Vagina (tissue), 2 donors: ENCODE measurements at places on chromosomes 1 and 21.

DNA sequence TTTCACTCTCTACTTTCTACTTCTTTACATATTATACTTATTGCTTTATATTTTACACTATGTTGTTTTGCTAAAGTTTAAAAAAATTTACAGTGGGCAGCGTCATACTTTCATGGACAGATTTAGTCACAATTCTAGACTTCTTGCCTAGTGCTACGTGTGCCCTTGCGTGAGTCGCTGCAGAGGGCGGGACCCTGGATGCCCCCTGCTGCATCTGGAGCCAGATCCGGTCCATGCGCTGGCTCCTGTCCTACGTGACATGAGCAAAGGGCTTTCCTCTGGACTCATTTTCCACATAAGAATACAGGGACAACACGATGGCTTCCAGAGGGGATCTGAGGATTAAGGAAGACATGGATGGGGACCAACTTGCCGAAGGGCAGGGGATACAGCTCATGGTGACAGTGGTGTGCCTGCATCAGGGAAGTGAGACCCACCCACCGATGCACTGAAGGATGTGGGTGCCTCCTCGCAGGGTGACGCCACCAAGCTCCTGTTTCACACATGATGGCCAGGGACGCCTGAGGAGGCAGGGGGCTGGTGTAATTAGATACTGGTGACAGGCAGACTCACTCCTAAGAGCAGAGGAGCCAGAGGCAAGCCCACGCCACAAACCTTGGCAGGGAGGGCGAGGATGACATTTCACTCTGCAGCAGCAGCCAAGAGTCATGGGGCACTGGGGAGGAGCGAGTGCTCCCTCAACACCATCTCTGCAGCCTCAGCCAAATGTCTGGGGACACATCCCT is 86.6 kb downstream of the DMRTB1 start:
- DNase-seq, result no peak

- no peak for DNase-seq
These were observed 75.9 kb downstream of the VWA5B1 start for GRCh38 chr1:20366463-20367115.

DNA sequence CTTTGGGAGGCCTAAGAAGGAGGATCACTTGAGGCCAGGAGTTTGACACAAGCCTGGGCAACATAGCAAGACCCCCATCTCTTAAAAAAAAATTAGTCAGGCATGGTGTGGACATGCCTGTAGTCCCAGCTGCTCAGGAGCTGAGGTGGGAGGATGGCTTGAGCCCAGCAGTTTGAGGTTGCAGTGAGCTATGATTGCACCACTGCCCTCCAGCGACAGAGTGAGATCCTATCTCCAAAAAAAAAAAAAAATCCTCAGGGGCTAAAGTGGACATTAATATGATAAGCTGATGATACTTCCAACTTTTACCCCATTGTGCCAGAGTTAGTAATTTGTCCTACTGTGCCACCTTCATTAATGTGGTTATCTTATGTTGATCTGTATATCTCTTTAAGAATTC is 327.8 kb upstream of the FMN2 start:
- no peak for DNase-seq

- DNase-seq, result no peak
These were observed 21.1 kb upstream of the ADGRB2 start for GRCh38 chr1:31785020-31785946.

- no peak for DNase-seq
These were observed 294.9 kb upstream of the ADGRL2 start for GRCh38 chr1:81505831-81506230.

GRCh38 chr1:203480525-203481084 is 5.0 kb downstream of the PRELP start:
- DNase-seq, result no peak

GRCh38 chr1:4494558-4494957 is 159.9 kb upstream of the AJAP1 start:
- DNase-seq, result no peak

- no peak for DNase-seq
These were observed 120.7 kb downstream of the ITSN1 start for GRCh38 chr21:33762803-33763581.

DNA sequence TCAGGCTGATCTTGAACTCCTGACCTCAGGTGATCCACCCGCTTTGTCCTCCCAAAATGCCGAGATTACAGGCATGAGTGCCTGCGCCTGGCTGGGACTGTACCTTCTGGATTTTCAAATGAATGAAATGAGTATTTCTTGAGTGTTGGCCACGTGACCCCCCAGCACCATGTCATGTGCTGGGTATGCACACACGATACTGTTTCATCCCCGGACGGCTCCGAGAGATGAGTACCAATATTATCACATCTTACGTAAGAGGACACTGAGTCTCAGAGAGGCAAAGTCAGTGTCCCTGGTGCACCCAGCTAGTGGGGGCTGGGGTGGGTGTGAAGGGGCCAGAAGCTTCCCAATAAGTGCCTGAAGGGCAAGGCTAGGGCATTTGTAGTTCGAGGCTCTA is 780 bp upstream of the CROCC start:
- no peak for DNase-seq

DNA sequence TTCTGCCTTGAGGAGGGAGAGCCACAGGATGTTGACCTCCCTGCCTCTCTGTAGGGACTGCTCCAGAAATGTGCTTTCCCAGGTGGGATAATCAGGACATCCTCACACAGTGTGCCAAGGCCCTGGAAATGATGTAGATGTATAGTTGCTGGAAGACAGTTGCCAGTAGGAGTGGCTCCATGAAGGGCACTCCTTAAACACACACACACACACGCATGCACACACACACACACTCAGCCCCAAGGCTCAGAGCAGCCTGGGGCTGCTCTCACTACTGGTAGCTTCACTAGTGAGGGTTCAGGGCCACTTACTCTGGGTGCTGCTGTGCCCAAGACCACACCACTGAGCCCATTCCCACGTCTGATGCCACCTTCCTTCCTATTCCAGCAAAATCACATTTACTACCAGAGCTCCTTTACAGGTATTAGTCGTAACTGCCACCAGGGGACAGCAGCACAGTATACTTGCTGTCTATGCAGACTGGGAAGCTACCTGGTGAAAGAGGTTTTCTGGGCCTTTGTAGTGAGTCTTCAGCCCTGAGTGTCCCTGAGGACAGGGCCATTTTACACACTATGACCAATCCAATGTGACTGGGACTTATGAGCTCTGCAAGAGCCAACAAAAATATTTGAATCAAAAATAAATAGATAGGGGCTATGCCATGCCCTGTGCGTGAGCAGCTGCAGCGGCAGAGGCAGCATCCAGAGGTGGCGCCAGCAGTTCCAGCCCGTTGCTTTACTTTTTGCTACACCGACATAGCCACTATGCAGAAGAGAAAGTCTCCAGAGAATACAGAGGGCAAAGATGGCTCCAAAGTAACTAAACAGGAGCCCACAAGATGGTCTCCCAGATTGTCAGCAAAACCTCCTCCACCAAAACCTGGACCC is 15.0 kb downstream of the CRNN start:
- DNase-seq, result no peak

GRCh38 chr1:205976708-205977401 is 26.3 kb downstream of the RAB7B start:
- DNase-seq, result no peak

DNA sequence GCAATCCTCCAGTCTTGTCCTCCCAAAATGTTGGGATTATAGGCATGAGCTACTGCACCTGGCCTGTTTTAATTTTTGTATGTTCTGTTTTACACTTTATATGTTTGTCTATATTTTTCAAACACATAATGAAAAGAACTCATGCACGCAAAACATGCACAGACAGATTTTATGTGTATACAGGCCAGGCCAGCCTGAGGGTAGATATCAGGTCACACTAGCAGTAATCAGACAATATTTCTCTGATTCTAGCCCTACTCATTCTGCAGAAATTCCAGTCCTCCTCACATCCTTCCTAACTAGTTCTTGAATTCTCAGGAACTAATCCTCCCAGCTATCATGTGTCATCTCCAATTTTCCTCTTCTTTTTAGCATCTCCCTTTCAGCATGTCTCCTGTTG is 27.8 kb upstream of the PHGDH start:
- no peak for DNase-seq

DNA sequence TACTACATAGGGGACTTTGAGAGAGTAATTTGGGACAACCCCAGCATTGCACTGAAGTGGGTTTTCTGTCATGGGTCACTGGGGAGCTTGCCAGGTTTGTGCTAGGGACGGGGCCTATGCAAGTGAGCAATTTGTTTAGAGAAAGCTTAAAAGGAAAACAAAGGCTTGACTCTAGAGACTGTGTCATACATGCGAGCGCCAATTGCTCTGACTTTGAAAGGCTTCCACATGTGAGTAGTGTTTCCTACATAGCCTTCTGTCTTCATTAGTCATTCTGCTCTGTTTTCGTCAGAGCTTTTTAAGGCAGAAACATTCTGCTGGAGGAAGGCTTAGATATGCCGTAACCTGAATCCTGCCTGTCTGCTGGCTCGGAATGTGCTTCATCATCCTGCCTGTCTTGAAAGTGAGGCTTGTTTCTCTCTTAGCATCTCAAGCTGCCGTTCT is 28.4 kb downstream of the TRIM45 start:
- DNase-seq, result no peak

- DNase-seq, result no peak
These were observed 34.3 kb downstream of the MRPL37 start for GRCh38 chr1:54234284-54234683.
